Fibroblast of pulmonary artery (primary cell): ENCODE measurements at places on chromosomes 4 and X.

DNA sequence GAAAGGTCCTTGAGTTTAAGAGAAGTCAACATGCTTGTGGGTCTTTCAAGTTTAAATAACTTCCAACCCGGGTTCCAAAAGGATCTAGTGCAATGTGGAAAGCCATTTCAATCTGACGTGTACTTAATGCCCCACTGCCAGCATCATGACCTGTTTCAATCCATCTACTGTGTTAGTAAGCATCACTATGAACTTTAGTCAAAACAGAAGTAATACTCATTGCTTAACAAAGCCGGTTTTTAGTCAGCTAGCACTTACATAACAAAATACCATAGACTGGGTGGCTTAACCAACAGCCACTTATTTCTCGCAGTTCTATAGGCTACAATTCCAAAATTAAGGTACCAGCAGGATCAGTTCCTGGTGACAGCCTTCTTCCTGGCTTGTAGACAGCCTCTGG is 677.5 kb downstream of the DMD start:
- DNase-seq: no peak

DNA sequence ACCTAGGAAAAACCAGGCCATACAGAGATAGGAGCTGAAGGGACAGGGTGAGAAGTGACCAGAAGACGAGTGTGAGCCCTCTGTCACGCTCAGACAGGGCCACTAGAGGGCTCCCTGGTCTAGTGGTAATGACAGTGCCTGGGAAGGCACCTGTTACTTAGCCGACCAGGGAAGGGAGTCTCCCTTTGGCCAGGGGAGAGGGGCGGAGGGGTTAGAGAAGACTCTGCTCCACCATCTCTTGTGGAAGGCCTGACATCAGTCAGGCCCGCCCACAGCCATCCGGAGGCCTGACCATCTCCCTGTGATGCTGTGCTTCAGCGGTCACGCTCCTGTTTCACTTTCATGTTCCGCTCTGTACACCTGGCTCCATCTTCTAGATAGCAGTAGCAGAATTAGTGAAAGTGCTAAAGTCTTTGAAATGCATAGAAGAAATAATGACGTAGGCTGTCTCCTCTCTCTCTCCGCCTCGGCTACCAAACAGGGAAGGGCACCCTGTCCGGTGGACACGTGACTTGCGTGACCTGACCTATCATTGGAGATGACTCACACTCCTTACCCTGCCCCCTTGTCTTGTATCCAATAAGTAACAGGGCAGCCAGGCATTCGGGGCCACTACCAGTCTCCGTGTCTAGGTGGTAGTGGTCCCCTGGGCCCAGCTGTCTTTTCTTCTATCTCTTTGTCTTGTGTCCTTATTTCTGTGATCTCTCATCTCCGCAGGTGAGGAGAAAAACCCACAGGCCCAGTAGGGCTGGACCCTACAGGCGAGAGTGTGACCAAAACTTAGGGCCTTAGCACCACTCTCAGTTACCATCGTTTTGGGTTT is 26.7 kb downstream of the HTT-AS start:
- peak; percentile 57 for DNase-seq

DNA sequence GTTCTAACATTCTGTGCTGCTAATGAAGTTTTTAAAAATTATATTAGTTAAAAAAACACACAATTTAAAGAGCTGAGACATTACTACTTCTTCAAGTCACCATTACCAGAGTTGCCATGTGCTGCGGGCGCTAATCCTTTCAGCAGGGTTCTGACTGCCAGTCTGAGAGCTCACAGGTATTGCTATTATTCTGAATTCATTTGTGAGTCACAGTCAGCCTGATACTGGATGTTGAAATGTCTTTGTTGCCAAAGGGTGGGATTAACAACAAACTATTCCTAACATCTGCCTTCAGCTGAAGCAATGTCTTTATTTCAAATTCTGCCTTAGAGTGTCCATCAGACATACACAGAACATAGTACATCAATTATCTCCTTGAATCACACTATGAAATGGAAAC is 197.1 kb upstream of the FGF13 start:
- no peak for DNase-seq

DNA sequence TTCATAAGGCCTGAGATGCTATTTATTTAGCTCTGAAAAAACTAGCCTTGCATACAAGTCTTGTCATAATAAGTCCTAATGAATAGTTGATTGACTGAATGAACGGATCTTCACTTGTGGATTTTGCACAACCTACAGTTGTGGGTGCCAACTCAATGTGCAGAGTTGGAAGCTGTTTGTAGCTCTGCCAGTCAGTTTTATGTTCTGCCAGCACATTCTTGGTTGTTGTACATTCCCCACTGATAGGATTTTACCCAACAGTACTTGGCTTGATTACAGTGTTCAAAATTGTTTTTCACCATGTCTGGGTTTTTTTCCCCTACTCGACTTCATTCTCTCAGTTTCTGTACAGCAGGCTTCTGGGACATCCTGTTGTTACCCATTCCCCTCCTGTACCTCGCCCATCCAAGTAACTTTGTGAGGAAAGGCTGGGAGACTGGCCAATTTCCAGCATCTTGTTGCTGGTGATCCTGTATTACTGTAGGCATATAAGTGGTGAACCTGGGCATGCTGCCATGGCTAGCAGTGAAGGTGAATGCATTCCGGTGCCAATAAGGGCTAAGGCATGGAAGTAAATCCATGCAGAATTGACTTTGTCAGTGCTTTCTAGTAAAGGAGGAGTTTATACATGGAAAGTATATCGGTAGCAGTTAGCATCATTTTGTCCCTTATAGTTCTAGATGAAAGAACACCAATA is 22.8 kb downstream of the IL1RAPL1 start:
- no peak for DNase-seq

DNA sequence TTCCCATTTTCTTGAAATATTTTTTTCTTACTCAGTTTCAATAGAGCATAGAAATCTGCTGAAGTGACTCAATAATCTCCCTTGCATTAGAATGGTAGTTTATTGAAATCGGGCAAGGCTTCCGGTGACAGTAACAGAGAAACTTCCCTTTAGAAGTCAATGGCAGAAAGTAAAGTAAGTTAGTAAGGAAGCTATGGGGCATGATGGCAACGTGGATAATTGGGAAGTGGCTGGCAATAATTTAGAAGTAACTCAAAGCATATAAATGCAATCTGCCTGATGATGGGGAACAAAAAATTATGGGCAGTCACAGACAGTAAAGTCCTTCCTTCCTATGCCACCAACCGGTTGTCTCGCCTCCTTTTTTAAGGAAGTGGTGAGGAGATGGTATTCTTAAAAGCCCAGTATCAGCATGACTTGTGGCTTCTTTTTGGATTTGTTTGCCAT is 7.6 kb downstream of the CYBB start:
- no peak for DNase-seq
